Stimulated activated CD8-positive, alpha-beta memory T cell treated with anti-CD3 and anti-CD28 coated beads, Interleukin-2, amount 100 ng/mL, for 1 hour (primary cell): ENCODE measurements at places on chromosomes 2 and 18.

- no peak for DNase-seq
These were observed 22.8 kb downstream of the ARHGAP28 start for GRCh38 chr18:6752202-6752860.

GRCh38 chr18:44238911-44239310 lies 441.8 kb upstream of the SETBP1 start:
- no peak for DNase-seq

DNA sequence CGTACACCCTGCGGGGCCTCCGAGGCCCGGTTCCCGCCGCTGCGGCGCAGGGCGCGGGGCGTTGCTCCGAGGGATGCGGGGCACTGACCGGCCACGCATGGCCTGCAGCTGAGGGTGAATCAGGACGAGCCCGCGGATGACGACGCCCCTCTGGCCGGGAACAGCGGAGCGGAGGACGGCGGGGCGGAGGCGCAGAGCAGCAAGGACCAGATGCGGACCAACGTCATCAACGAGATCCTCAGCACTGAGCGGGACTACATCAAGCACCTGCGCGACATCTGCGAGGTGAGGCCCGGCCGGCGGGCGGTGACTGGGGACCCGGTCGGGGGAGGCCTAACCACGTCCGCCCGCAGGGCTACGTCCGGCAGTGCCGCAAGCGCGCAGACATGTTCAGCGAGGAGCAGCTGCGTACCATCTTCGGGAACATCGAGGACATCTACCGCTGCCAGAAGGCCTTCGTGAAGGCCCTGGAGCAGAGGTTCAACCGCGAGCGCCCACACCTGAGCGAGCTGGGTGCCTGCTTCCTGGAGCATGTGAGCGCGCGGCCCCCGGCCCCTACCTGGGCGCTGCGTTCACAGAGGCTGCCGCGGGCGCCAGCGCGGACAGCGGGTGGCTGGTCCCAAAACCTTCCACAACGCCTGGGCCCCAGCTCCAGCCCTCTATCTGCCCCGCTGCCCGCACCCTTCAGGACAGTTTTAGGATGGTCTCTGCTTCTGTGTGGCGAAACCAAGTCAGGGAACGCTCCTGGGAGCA lies 53.2 kb downstream of the FAM168B start:
- DNase-seq, result no peak

- no peak for DNase-seq
These were observed 881 bp downstream of the PIKFYVE start for GRCh38 chr2:208266936-208267335.

GRCh38 chr2:122422384-122422991 lies 667.0 kb downstream of the TSN start:
- no peak for DNase-seq

DNA sequence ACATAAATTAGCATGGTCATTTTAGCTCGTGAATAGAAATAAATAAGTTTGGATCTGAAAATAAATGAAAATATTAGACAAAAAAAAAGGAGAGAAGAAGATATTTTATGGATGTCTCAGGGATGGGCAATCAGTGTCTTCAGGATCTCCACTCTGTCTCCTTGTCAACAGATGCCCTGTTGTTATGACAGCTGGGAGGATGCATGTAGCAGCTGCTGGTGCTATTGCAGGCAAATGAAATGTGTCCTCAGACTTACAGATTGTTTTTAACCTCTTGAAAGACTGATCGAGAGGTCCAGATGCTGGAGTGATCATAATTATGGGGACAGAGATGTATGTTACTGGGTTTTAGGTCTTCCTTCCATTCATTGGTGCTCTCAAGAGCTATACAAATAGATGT lies 24.7 kb upstream of the ARL4C start:
- DNase-seq, result no peak

GRCh38 chr2:202317080-202317857 lies 51.7 kb downstream of the NOP58 start:
- no peak for DNase-seq

DNA sequence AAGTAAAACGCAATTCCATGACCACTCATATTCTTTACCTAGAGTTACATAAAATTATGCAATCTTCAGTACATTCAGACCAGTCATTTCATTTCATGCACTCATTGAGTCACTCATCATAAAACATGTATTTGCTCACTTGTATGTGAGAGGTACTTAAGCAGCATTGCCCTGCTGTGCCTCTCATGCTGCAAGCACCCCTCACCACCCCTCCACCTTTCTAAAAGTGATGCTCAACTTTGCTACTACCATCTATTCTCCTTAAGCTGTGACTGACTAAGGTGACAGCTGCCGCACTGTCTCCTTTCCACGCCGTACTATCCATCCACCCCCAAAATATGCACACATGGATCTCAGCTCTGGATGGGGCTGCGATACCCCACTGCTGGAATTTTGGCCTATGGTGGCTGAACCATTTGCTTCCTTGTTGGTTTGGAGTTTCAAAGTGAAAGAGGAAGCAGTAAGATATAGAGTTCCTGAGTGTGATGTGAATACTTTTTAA lies 7.2 kb downstream of the ARHGAP25 start:
- no peak for DNase-seq

DNA sequence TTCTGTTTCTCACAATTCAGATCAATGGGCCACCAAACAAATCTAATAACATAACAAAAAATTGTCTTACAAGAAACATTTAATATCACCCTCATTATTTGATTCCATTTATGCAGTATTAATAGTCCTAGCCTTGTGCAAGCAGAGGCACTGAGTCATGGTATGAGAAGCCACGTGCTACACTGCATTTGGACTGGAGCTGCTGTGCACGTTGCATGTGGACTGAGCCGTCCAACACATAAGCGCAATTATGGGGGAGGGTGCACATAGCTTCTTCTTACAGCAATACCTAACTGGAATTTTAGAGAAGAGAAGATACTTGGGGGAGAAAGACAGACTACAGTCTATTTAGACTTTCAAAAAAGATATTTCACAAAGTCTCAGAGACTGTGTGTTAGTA lies 329.6 kb upstream of the ID2 start:
- DNase-seq, result no peak

DNA sequence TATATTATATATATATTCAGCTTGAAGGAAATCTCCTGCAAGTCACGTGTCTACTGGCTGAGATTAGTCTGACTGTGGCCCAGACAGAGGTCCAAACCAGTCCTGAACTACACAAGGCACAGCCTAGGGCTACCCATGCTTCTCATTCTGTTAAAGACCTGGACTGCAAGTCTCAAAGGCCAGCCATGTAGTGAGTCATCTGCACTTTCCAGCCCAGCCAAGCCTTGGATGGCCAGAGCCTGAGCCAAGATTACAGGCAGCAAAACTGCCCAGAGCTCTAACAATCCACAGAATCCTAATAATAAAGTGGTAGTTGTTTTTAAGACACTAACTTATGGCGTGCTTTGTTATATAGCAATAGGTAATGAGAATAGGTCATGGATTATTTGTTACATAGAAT lies 259.6 kb downstream of the SS18 start:
- DNase-seq, result no peak

DNA sequence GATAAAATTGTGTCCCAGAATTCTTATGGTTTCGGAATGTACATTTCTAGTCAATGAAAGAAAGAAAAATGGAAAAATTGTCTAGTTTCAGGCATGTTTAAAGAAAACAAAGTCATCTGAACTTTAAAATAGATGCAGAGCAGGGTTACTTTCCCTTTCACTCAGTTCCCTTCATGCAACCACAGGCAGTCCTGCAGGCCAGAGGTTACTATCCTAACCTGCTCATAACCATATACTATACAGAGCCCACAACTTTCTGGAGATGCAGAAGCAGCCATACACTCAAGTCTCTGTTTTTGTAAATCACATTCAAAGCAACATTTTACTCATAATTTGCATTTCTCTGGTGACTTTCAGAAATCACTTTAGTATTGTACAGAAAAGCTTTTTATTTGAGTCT lies 690.3 kb downstream of the MBD2 start:
- no peak for DNase-seq

GRCh38 chr2:59733970-59734369 lies 819.5 kb downstream of the BCL11A start:
- DNase-seq, result no peak

- no peak for DNase-seq
These were observed 94.8 kb upstream of the EPAS1 start for GRCh38 chr2:46202453-46202852.

GRCh38 chr2:102052365-102052764 lies 60.6 kb downstream of the IL1R2 start:
- no peak for DNase-seq

DNA sequence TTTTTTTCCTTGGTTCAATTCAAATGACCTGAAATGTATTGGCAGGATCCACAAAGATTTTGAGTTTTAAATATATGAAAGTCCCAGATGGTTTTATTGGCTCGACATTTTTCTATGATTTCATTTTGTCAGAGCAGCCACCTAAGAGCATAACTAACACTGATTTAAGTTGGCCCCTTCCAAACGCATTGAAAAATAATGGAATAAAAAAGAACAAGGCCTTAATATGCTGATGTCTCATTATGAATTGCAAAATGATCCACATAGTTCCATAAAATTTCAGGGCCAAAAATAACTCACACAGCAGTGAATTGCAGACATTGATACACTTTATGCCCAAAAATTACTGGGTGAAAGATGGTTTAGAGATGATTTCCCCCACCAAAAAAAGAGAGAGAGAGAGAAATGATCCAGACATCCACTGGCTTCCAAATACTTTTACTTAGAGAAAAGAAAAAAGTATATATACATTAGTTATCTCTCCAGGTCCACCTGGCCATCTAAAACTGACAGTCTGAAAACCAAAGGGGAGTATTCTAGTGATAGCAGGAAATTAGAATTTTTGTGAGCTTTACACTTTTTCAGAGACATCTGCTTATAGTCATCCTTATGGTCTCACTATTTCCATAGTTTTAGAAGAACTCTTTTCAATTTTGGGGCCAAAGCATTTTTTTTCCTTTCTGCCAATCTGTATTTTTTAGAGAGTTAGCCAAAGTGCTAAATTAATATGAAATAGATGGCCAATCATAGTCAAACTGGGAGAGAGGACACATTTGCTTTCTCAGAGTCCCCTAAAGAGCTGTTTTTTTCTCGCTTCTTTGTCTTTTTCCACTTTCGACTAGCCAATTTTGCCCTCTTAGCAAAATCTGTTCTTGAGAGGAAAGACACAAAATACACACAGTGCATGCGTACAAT lies 213.5 kb upstream of the RND3 start:
- no peak for DNase-seq

GRCh38 chr18:48786455-48787202 lies 164.1 kb downstream of the SMAD7 start:
- no peak for DNase-seq

GRCh38 chr18:78625847-78626246 lies 353.8 kb upstream of the SALL3 start:
- DNase-seq, result no peak

DNA sequence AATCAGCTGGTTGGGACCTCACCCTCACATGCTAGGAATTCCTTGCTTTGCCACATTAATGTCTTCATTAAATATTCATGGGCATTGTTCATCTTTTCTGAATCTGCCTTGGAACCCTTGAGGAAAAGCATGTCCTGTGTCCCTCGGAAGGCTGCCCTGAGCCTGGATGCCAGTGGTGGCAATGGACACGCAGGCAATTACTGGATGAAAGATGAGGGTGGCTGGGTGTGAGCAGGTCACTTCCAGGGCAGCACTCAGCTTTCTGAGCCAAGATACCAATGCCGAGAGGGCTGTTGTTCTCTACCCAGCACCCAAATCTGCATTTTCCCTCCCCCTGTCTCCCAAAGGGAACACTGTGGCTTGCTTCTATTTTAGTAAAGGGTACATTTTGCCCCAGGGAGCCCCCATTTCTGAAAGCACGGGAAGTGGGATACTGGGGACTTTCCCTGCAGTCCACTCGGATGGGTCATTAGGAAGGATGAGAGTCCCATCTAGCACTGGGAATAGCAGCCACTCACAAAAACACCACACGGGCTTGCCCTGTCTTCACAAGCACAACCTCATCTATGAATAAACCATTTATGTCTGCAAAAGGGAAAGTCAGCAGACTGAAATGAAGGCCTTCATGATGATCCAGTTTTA lies 234.8 kb downstream of the SOX11 start:
- DNase-seq, result no peak

- DNase-seq, result no peak
These were observed 15.5 kb downstream of the RND3 start for GRCh38 chr2:150471813-150472510.

- DNase-seq, result no peak
These were observed 29.5 kb downstream of the LAMA3 start for GRCh38 chr18:23718731-23719130.

GRCh38 chr18:58572181-58572580 lies 56.7 kb downstream of the ALPK2 start:
- DNase-seq, result no peak

- DNase-seq, result no peak
These were observed 557.5 kb downstream of the DSC3 start for GRCh38 chr18:30485078-30485477.
